ENCODE measurements at places on chromosomes 5 and 9.

DNA sequence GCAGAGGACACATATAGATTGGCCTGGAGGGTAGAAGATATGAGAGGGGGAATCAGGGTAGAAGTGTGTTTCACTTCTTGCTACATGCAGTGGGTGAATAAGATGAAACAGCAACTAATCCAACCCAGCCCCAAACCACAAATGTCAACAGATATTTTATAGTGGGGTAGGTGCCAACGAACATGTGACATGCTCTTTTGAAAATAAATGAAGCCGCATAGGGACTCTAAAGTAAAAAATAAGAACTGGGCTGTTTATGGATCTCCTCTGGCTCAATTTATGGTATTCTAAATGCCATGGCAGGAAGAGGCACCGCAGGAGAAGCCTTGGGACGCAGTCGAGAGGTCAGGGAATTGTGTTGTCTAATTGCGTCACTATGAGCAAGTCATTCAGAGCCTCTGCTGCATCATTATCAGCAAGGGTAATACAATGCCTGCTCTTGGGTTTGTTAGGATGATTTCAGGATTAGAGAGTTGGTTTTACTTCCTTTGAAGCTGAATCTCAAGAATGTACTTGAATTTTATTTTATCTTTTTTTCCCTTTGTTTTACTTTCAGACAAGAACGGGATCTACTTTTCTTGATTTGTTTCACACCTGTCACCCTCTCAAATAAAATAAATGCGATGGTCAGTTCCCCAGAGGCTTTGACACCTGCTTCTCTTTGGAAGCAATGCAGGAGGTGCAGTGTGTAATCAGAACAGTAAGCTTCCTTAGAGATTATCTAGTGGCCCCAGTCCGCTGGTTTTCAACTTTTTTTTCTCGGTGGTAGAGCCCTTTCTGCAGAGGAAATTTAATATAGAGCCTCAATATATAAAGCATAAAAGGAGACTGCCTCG, 375.6 kb upstream of the CLINT1 start:
- DNase-seq, result peak; percentile 74

DNA sequence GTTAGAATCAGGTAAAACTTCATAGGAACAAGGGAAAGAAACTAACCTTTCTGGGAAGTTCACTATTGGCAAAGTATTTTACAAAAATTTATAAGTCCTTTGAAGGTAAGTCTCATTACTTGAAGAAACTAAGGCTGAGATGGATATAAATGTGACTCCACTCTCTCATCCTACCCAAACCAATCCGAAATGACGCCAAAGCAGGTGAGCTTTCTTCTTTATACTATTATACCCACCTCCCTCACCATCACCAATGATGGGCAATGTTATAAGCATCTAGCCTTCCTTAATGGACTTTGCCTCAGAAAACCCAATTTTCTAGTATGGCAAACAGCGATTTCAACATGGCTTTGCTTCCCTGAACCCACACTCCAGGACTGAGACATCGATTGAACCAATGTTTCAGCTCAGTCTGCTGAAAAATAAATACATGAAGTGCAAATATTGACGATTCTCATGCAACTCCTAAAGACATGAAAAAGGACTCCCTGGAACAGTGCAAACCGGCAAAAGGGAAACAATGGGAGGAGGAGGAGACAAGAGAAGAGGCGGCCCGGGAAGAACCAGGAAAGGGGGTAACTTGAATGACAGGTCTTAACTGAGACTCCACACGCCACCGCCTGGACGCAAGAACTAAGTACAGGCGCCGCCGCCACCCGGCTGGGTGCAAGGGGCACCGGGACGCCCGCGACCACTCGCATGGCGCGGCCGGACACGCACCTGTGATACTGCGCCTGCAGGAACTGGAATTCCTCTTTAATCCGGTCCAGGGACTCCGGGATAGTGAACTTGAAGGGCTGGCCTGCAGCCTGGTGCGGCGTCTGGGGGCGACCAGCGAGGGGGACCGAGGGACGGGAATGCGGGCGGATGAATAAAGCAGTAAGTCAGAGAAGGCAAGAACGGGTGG, 2.5 kb downstream of the TLE1 start:
- DNase-seq, result peak; percentile 56

DNA sequence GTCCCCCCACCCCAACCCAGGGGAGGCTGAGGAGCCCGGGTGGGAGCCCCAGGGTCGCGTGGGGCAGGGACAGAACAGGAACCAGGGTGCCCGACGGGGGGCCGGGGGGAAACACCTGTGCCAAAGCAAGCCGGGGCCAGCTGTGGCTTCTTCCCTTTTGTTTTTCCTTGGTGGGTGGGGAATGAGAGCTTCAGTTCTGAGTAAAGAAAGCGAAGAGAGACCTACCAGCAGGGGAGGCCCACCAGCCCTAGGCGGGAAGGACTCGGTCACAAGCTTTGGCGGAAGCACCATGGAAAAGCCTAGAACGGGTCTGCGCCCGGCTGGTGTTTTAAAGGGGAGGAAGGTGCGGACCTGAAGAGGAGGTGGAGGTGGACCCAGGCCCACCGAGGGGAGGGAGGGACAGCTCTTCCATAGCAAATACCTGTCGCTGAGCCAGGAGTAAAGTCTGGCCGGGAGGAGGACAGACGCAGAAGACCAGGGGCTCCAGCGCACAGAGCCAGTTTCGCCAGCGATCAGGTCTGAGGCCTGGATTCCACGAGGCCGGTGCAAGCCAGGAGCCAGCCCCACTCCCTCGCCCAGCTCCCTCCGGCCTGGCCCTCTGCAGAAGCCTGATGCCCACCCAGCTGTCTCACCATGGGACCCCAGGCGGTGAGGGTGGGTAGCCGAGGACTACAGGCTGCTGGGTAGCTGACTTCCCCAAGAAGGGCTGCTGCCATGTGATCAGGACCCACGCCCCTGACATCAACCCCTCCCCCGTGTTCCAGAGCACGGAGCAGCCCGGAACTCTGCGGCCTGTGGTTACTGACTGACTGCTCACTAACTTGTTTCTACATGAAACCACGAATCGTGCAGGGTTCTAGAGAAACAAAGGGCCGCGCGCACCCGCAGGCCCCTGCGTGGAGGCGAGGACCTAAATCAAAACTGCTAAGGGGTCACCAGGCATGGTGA, 849 bp upstream of the MGAT1 start:
- peak; percentile 94 for DNase-seq

- no peak for DNase-seq
Measured at GRCh38 chr5:72079288-72079687, 28.0 kb upstream of the MAP1B start.

DNA sequence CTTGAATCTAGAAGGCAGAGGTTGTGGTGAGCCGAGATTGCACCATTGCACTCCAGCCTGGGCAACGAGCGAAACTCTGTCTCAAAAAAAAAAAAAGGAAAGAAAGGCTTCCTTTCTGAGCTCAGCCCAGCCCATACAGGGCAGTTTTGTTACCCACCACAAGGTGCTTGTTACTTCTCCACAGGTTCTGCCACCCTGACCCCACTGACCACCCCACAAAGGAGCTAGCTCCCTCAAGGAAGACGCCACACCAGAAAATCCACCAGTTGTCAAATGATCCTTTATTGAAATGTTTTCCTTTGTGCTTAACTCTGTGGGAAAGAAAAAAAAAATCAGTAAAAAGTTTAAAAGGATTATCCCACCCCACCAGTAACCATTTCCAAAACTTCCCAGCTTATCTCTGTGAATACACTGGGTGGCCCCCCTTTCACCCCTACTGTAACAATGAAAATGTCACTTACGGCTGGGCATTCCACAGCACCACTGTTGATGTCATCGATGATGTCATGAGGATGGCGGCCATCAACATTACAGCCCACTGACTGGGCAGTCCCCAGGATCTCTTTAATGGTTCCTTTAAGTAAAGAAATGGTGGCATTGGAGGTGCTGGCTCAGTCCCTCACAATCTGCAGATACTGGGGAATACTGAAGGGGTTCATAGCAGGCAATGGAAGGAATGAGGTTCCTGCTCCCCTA, 3.6 kb downstream of the RPL12 start:
- DNase-seq, result peak; percentile 26

- DNase-seq, result no peak
Measured at GRCh38 chr5:33675958-33676464, 215.8 kb downstream of the ADAMTS12 start.

GRCh38 chr5:120139039-120139438, 325.1 kb upstream of the PRR16 start:
- peak; percentile 32 for DNase-seq

DNA sequence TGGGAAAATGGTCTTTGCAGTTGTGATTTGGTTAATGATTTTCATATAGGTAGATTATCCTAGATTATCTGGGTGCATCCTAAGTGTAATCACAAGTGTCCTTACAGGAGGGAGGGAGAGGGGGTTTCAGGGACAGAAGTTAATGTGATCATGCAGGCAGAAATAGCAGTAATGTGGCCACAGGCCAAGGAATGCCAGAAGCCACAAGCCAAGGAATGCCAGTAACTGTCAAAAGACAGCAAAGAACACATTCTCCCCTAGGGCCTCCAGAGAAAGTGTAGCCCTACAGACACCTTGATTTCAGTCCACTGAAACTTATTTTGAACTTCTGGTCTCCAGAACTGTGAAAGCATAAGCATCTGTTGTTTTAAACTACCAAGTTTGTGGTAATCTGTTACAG, 2074.5 kb downstream of the MAT2B start:
- DNase-seq, result no peak

GRCh38 chr9:130089141-130089540, 35.4 kb downstream of the GPR107 start:
- DNase-seq, result no peak

DNA sequence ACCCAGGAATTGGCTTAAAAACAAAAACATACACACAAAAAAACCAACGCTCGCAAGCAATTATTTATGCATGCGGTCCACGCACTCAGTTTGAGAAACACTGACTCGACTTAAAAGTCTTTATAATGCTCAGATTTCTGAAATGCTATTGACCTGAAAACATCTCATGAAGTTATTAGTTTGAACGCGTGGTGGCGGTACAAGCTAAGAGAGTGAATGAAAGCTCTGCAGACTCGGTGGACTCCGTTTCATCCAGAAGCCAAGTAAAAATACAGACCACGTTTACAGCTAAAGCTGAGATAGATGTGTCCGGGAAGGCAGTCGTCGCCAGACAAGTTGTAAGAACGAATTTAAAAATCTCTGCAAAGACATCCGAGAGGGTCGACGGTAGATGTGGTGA, at the start of gene PCDHB6:
Gene PCDHB6 (plus strand): TSS at position 246 of the 400 bp plus-strand sequence. CDS start 201 bp downstream, outside the sequence.
- DNase-seq, result no peak

- DNase-seq, result no peak
Measured at GRCh38 chr5:150489360-150490295, 18.3 kb upstream of the NDST1 start.

DNA sequence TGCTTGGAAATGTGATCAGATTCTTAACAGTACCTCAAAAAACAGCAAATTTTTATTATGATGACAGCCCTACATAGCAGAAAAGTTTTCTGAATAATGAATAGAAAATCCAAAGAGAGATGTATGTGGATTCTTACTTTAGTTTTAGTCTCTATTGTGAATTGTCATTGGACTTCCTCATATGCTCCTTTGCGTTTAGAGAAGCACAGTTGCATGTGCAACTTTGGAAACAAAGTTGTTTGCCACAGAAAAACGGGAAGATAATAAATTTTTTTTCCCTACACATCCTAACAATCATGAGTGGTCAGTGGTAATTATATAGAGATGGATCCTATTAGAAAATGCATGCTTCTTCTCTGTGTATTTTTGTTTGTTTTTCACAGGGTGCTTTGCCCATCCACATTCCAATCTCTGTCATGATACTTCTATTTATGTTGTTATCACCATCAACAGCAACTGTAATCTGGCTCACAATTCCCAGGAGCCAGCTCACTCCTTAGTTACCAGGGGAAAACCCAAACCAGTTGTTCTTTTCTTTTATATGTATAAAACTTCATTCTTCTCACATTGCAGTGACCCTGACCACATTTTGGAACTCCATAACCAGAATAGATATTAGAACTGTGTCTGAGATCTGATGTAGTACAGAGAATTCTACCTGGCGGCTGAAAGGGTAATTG, 118.7 kb downstream of the NDUFS4 start:
- DNase-seq, result no peak

DNA sequence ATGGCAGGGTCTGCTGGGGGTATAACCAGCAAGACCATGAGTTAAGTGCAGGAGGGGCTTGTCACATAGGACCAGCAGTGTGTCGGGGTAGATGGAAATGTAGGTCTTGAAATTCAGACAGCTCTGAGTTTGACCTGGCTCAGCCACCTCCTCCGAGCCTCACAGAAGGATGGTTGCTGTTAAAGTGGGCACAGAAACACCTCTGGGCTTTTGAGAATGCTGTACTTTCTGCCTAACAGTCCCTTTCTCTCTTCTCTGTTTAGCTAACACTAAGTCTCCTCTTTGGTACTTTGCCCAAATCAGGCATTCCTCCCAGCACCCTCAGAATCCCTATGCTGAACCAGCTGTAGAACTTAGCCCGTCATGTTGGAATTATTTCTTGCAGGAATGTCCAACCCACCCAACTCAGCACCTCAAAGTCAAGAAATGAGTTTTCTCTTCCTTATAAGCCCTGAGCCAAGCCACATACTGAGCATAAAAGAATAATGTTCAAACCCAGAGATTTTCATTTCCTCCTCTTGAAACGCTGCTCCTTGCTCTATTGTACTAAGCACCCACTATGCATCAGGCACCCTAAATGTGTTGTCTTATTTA, 41.7 kb upstream of the MATR3 start:
- DNase-seq, result no peak

- no peak for DNase-seq
Measured at GRCh38 chr9:1039589-1039988, 10.6 kb upstream of the DMRT2 start.

GRCh38 chr5:120512068-120512467, 48.0 kb downstream of the PRR16 start:
- DNase-seq, result no peak

DNA sequence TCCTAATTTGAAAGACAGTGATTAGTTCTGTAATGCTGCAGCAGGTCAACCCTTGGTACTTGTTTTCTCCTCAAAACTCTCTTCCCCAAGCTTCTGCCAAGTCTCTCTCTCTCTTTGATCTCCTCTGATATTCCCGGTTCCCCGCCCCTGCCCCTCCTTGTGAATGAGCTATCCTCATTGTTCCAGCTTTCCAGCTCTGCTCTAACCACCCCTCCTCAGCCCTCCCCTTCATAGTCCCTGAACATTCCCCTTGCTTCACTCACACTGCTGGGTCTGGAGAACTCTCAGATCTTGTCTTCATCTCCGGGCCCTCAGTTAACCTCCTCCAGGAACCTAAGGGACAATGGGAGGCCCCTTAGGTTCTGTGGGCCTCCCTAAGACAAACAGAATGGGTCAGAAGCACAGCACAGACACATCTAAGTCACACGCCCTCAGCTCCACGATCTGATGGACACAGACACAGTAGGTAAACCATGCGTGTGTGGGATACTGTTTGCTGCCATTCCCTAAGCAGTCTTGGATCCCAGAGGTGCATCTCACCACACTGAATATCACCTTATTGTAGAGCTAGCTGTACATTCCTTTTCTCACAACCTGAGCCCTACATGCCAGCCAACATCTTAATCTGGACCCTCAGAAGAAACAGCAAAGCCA, 17.4 kb upstream of the LARP1 start:
- no peak for DNase-seq

GRCh38 chr5:58887721-58888409, 305.0 kb downstream of the RAB3C start:
- no peak for DNase-seq

- DNase-seq, result no peak
Measured at GRCh38 chr5:124194282-124194681, 552.2 kb downstream of the ZNF608 start.

- no peak for DNase-seq
Measured at GRCh38 chr5:93887678-93888077, 146.3 kb upstream of the POU5F2 start.

GRCh38 chr5:150397782-150398721, 14.7 kb downstream of the CD74 start:
- no peak for DNase-seq
